ENCODE measurements at places on chromosomes 12 and 14.

- DNase-seq: no peak
These were observed 308.2 kb upstream of the FBXO33 start for GRCh38 chr14:39740454-39740853.

GRCh38 chr14:78367355-78367754, 197.2 kb downstream of the NRXN3 start:
- no peak for DNase-seq

GRCh38 chr14:69625299-69626131, 14.1 kb downstream of the SUSD6 start:
- DNase-seq: peak; percentile 69

DNA sequence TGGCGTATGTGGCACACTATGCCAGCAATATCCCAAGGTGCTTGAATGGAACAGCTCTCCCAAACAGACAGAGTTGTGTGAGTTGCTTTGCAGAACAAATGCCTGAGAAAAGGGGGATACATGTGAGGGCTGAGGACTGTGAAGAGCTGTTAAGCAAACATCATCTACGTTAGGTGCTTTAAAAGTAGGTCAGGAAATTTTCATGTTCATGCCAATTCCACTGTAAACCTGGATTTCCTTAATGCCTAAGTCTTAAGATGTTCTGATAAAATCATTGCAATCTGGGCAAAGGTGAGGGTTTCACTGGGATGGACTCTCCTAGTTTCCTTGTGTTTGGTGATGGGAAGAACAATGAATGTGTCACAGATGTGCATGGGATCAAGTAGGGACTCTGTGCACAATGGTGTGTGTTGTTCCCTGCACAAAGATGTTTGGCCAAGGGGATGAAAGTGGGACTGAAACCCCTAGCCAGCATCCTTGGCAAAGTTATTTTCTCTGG, 227.9 kb downstream of the KTN1 start:
- no peak for DNase-seq

GRCh38 chr12:55724226-55724939, 4.2 kb downstream of the RDH5 start:
- no peak for DNase-seq

GRCh38 chr14:31964490-31964889, 112.6 kb upstream of the ARHGAP5 start:
- no peak for DNase-seq

- DNase-seq: no peak
These were observed 471.7 kb upstream of the STXBP6 start for GRCh38 chr14:25521616-25522015.

DNA sequence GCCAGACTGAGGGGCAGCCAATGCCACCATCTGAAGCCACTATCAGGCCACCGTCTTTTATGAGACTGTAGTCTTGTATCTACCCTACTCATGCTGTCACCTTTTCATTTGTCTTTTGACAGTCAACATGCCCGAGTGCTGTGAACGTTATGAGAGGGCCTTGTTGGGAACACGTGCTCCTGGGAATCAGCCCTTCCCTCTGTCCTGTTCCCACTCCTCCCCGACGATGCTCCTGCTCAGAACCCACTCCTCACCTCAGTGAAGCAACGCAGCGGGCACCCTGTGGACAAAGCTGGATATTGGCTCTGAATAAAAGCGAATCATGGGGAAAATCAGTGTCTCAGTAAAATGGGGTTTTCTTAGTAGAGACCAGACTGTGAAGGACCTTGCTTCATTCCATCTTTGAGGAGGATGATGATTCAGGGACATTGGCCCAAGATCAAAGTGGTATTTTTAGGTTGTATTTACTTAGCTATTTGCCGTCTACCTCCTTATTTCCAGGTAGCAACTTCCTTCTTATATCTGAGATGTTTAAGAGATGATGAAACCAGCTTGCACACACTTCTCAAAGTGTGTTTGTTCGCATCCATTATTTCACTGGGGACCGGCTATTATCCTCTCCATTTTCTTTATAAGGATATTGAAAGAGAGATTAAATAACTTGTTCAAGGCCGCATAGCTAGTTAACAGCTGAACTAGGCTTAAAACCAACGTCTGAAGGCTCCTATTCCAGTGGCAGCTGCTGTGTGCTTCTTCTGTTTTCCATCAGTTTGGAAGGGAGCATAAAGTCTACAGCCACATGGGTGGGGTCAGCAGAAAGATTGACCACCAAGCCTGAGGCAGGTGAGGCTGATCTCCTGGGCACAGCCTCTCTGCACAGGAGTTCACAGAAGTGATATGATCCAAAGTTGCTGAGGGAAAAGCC, 43.9 kb upstream of the CTDSP2 start:
- no peak for DNase-seq

DNA sequence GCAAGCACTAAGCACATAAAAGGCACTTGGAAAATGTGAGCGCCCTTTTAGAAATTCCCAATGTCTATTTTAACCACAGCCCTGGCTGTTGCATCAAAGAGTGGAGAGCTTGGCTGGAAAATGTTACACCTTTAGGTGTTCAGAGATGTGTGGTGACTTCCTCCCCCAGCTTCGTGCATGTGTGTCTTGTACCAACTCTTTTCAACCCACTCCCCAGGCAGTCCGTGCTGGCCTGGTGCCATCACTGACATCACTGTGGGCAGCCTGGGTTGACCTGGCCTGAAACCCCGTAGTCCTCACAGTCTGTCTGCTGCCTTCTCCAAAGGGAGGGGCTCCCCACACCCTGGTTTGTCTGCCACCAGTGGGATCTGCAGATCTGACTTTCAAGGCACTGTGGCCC, 101.8 kb downstream of the SCARB1 start:
- no peak for DNase-seq

- DNase-seq: no peak
These were observed 87.5 kb downstream of the SPTB start for GRCh38 chr14:64792231-64792630.

- no peak for DNase-seq
These were observed 320.8 kb upstream of the FAR2 start for GRCh38 chr12:28828318-28828717.

DNA sequence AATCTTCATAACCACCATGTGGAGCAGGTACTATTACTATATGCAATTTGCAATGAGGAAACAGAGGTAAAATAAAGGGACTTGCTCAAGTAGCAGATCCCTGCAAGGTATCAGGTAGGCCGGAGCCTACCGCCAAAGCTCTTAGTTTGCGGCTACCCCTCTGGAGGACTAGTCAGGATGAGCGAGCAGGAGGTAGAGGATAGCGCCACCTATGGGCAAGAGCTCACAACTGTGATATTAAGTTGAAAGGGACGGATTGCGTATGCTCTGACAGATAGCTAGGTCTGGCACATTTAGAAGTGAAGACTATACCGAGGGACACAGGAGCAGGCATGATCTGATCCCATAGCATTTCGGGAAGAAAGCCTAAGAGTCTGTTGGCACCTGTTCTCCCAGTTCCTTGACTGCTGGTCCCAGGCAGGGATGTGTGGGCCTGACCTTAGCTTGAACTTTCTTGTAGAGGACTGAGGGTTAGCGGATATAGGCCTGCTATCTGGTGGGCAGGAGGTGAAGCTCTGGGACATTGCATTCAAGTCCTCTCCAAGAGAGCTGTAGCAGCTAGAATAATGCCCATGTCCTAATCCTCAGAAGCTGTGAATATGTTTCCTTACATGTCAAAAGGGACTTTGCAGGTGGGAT, 48.0 kb downstream of the SLC17A8 start:
- peak; percentile 20 for DNase-seq

DNA sequence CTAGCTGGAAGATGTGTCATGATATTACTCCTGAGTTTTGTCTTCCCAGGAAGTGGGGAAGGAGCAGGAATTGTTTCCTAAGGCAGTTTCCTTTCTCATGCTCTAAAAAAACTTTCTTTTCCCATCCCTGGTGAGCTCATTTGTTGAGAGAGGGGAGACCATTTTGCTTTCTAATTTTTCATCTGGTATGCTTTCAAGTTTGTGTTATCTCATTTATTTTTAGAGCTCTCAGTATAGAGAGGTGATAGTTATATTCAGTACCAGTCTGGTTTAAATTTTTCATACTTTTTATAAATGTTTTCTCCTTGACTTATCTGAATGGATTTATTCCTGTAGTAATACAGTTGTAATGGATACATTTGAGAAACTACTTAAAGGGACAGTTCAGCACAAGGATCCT, 79.6 kb downstream of the FBXW8 start:
- DNase-seq: no peak

DNA sequence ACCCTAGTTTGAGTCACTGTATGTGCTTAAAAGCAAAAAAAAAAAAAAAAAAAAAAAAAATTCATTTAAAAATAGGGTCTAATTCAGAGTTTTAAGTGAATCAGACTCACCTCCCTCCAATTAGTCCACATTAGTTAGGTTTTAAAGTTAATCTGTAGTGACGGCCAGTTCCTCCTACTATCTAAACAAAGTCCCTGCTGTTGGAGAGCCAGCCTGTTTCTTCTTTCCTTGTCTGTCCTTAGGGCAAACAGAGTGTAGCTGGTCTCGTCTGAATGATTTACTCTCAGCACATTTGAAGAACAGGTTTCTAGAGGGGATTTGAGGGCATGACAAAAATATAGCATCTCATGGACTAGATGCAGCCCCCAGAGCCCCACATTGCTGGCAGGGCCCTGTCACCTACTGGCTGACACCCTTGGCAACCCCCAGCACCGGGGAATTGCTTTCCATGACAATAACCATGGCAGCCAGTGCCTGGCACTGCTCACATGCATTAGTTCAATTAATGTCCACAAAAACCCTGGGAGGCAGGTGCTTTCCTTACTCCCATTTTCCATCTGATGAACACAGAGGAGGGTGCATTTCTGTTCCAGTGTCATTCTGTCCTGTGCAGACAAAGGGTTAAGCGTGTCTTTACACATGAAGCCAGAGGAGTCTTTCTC, 138.3 kb downstream of the PLXNC1 start:
- no peak for DNase-seq

DNA sequence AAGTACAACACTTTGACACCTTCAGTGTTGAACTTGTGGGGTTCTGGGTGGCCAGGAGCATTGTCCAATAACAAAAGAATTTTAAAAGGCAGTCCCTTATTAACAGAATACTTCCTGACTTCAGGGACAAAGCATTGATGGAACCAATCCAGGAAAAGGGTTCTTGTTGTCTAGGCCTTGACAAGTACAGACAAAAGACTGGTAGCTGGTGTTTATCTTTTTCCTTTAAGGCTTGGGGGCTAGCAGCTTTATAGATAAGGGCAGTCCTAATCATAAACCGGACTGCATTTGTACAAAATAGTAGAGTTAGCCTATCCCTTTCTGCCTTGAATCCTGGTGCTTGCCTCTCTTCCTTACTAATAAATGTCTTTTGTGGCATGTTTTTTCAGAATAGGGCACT, 27.4 kb downstream of the FAM177A1 start:
- no peak for DNase-seq

DNA sequence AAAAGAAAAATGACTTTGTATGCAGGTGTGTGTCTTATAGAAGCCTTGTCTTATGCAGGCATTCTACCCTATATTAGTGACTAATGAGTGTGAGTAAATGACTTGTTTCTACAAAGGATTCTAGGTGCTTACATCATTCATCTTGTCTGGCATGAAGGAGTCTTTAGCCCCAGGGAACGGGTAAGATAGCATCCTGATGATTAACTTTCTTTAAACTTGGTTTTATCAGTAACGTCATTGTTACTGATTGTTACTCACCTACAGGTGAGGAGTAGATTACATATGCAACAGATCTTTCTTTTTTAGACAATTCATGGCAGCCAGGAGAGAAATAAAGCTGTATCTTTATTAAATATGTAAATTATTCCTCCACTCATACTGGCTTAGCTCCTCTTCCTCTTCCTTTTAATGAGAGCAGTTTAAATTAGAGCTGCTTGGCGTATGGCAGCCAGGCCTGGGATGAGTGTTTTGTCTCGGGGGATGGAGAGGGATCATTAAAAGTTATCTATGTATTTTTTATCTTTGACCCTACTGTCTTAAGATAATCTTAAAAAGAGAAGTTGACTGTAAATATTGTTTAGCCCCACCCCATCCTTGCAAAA, 57.2 kb upstream of the ATP2A2 start:
- DNase-seq: no peak

DNA sequence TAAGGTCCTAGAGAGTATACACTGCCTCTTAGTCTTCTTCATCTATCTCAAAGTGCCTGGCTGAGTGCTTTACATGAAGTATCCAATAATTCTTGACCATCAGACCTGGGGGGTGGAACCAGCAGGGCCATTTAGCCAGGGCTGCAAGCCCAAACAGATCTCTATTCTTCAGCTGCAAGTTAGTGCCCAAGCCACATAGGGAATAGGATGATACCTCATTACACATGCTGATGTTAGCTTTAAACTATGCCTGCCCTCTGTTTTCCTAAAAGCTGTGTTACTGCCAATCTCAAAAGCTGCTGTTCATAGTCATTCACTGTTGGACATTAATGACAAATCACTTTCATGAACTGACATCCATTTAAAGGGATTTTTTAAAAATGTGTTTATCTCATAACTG, 16.7 kb upstream of the IFNG start:
- DNase-seq: no peak

- DNase-seq: no peak
These were observed 73.4 kb downstream of the SPTB start for GRCh38 chr14:64806202-64806861.

DNA sequence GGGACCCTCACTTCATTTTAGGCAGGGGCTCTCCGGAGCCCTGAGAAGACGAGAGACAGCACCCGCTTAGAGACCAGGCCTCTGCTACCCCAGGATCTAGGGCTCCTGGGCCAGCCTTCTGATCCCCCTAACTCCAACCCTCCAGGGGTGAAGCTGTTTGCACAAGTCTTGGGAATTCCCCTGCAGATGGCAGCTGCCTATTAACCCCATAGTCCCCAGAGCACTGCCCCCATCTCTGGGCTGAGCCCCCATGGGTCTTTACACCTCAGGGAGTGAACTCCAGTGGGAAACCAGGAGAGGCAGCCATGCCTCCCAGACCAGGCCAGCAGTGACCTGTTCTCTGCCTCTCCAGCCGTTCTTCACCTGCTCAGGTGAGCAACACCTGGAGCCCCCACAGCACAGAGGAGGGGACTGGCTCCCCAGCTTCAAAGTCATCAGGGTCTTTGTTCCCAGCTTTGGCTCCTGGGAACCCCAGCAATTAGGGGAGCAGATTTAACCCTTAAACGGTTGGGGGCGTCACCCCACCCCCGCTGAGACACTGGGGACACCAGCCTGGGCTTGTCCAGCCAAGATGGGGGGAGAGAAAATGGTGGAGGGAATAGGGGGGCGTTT, 2.3 kb downstream of the WNT10B start:
- peak; percentile 54 for DNase-seq

DNA sequence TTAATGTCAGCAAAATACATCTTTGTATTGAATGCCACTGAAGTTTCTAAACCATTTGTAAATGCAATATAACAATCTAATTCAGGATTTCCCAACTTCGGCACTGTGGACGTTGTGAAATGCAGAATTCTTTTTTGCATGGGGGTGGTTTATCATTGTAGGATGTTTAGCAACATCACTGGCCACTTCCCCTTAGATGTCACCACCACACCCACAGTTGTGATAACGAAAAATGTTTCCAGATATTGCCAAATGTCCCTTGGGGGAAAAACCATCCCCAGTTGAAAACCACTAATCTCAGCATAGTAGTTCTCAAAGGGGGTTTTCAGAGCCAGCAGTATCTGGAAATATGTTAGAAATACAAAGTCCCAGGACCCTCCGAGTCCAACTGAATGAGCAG, 203.3 kb downstream of the NAV3 start:
- DNase-seq: no peak

Data from GM20000 (cell line).